ENCODE measurements at places on chromosomes 5 and 9.

DNA sequence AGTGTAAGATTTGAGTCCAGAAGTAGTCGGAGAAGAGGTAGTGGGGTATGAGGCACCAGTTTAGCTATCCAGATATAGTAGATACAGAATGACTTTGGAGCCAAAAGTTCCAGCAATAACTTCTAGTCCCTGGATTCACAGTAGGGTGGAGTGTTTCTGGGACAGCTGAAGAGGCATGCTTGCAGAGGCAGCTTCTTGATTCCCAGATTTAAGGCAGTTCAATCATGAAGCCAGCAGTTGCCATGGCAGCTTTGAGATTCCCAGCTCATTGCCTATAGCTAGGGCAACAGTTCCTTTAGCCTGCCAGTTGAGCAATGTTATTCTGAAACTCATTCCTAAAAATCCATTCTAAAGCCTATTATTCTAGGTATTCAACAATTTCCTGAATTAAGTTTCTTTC, 79.2 kb downstream of the LIX1 start:
- no peak for DNase-seq

GRCh38 chr5:157476702-157477408, 16.8 kb downstream of the NIPAL4 start:
- DNase-seq, result no peak

DNA sequence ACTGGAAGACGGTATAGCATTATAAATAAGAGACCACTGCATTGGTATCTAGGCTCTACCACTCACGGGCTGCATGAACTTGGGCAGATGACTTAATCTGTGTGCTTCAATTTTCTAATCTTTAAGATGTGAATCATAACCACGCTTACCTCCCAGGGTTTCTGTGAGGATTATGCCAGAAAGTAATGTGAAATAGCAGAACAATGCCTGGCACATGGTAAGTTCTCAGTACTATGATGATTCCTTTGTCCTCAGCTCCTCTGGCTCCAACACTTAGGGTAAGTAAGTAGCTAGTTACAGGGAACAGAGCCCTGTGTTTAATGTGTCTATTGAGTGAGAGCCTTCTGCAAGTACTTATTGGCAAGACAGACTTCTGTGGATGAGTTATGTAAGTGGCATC, 31.1 kb downstream of the POU4F3 start:
- no peak for DNase-seq

DNA sequence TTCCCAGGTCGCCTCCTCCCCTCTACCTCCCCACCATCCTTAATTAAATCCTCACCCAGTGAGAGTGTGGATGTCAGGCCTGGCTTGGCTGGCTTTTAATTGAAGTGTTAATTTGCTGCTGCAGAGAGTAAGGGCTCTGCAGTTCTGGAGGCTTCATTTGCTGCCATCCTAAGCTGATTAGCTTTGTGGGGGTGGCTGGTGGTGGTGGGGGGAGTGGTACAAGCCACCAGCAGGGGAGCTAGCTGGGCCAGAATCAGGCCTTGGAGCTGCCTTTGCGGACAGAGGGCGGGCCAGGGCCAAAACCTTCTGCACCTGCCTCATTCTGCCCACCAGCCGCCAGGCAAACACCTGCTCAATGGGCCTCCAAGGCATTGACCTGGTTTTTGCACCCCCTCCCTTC, 26.8 kb upstream of the TIFAB start:
- DNase-seq, result no peak

DNA sequence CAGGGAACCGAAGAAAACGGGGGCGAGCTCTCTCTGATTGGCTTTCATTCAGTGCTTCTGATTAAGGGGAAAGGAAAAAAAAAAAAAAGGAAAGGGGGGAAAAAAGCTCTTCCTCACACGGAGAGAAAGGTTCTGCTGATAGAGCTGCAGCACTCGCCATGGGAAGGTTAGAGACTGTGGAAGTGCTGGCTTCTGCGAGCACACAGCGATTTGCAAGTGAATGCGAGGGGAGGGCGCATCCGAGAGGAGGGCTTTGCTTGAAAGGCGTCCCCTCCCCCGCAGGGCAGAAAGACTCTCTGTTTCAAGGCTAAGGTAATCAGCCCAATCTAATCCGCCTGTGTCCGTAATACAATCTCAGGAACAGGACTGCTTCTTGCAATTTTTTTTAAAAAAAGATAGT, at the start of gene CDH10:
CDH10 (minus strand) TSS at position 218 of the 400 bp plus-strand sequence. CDS start 51,488 bp downstream, outside the sequence.
- no peak for DNase-seq

GRCh38 chr5:94811331-94811730, 192.9 kb downstream of the SLF1 start:
- no peak for DNase-seq

DNA sequence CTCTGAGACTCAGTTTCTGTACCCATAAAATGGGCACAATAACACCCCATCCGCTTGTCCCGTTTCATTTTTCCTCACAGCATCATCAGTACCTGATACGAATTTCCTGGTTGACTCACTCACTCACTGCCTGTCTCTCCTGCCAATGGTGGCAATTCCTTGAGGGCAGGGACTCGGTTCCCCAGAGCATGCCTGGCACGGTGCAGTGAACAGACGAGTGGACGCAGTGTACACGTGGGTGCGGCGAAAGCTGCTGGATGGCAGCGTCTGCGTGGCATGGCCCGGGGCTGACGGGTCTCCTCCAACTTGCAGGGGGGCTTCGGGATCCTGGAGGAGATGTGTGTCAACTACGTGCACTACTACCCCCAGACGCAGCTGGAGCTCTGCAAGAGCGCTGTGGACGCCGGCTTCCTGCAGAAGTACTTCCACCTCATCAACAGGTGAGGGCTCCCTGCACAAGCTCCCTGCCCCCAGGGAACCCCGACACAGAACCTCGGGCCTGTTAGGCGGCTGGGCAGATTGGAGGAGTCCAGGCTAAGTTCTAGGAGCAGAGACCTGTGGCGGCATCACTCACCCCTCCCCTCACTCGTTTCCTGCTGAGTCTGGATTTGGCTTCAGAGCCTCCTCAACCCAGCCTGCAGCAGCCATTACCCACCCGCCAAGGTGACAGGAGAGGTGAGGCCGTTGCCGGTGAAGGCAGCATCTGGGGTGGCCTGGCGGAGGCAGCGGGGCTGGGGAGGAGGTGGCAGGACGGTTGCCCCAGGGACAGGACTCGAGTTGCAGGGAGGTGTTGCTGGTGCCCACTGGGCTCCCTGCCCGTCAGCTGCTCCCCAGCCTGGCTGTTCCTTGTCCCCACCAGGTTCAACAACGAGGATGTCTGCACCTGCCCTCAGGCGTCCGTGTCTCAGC, 20.3 kb downstream of the DBH start:
- no peak for DNase-seq

DNA sequence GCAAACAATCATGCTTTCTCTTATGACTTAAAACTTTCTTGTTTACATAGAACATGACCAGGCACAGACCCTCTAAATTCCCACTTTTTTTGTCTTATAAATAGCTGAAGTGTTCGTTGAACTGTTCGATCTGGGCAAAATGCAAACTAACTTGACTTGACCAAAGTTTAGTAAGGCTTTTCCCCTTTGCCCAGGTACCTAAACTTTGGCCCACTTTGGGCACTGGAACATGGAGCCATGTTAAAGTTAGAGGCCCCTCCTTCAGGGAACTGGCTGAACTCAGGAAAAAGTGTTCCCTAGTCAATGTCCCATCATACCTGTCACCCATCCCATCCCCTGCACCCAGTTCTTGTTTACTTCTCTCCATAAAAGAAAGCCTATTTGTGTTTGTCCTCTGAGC, 9.4 kb upstream of the AMACR start:
- DNase-seq, result no peak

- peak; percentile 52 for DNase-seq
Measured at GRCh38 chr9:136671646-136672430, 9.1 kb downstream of the EGFL7 start.

GRCh38 chr9:101098392-101098791, 69.9 kb downstream of the PLPPR1 start:
- no peak for DNase-seq

DNA sequence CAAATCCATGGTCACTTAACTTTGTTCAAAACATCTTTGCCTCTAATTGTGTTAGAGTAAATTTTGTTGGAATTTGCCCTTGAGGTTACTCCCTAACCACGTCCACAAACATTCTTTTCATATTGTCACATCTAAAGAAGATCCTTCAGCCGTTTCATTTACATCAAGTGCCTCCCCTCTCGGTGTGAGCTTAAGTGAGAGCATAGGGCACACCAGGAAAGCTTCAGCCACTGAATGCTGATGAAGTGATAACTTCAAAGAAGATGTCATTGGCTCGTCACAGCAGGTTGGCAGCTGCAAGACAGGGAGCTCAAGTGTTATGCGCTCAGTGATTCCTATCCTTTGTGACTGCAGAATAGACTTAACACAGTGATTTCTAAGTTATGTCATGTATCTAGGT, 49.6 kb upstream of the ADAMTS19 start:
- no peak for DNase-seq

GRCh38 chr9:23556459-23556858, 269.6 kb downstream of the ELAVL2 start:
- DNase-seq, result no peak

DNA sequence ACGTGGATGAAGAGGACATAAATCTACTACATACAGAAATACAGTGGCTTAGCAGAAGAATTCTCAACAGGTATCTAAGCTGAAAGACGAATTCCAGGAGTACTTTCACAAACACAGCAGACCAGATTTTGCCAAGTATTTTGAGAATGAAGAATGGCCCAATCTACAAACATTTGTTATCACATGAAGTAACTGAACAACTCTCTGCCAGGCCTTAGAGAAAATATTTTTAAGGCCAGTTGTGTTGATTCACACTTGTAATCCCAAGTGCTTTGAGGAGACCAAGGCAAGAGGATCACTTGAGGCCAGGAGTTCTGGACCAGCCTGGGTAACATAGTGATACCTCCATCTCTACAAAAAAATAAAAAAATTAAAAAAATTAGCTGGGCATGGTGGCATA, 14.3 kb downstream of the AGTPBP1 start:
- DNase-seq, result no peak

- no peak for DNase-seq
Measured at GRCh38 chr9:115192835-115193525, 75.0 kb upstream of the TNC start.

DNA sequence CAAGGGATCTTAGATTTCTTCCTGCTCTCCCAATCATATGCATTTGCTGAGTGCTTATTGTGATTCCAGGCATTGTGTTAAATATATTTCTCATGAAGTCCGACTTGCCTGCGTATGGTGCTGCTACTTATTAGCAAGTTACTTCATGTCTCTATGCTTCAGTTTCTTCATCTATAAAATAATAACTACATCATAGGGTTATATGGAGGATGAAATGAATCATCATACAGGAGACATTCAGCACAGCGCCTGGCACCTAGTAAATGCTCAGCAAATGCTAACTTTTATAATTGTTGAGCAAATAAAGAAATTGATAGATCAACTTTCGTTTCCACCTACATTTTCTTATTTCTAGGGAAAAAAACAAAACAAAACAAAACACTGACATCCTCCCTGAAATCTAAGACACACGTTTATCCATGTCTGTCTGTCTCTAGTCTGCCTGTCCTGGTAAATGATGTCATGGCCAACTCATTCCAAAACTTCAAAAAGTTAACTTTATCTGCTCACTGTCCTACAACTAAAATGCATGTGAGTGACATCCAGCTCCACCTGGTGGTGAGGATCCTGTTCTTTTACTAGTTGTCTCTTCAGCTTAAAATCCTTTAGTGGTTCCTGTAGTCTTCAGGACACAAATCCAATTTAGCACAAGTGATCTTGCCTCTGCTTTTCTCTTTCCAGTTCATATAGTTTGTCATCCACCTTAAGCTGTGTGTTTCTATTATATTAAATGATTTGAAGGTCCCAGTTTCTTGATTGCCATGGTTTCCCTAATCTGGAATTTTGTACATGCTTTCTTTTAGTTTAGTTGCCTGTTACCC, 27.7 kb downstream of the PPP3R2 start:
- DNase-seq, result no peak

- DNase-seq, result no peak
Measured at GRCh38 chr5:159681661-159682060, 234.6 kb upstream of the ADRA1B start.

DNA sequence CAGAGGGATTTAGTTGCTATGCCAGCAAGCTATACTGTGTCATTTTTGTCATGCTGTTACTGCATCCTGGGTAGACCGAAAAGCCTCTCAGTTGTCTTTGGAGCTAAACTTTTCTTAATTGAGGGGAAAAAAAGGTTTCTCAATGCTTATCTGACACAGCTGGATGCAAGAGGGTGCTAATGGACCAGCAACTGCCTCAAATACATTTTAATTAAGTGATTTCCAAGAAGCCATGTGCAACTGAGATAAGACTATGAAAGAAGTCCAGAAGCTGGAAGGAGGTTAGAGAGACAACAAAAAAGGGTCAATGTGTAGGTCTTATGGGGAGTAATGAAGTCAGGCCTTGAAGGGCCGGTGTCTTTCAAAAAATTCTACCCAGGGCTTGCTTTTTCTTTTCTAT, 465.7 kb upstream of the DMAC1 start:
- no peak for DNase-seq

DNA sequence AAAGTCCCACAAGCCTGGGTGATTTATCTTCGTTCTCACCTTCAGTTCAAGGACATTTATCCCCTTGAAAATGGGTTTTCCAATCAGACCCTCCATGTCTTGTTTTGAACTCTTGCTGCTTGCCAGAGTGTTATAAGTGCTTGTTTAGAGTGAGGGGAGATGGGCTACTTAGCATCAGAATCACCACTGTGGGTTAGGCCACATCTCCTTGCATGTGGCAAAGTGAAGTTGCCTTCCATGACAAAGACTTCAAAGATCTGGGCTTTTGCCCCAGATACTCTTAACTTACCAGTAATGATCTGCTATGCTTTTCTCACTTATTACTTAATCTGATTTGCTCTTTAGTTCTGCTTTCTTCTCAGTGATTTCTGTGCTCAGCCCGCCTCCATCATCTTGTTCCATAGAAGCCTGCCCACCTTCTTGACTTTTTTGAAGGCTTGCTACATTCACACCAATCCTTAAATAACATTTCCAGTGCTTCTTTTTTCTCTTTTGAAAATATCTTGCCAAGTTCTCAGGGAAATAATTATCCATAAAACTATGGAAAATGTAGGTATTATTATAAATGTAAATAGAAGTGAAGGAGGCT, 39.0 kb downstream of the GPR21 start:
- no peak for DNase-seq

DNA sequence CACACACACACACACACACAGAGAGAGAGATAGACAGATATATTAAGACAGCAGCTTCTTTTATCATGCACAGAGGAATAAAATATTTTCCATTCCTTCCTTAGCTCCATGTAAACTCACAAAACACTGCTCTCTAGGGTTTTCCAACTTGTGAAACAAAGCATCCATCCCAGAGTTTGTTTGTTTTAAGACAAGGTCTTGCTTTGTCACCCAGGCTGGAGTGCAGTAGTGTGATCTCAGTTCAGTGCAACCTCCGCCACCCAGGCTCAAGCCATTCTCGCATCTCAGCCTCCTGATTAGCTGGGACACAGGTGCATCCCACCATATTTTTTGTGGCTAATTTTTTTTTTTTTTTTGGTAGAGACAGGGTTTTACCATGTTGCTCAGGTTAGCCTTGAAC, 298.7 kb downstream of the FBXL17 start:
- DNase-seq, result no peak

Data from ovary (tissue), 10 donors.